ENCODE measurements at places on chromosomes 16 and 17.

DNA sequence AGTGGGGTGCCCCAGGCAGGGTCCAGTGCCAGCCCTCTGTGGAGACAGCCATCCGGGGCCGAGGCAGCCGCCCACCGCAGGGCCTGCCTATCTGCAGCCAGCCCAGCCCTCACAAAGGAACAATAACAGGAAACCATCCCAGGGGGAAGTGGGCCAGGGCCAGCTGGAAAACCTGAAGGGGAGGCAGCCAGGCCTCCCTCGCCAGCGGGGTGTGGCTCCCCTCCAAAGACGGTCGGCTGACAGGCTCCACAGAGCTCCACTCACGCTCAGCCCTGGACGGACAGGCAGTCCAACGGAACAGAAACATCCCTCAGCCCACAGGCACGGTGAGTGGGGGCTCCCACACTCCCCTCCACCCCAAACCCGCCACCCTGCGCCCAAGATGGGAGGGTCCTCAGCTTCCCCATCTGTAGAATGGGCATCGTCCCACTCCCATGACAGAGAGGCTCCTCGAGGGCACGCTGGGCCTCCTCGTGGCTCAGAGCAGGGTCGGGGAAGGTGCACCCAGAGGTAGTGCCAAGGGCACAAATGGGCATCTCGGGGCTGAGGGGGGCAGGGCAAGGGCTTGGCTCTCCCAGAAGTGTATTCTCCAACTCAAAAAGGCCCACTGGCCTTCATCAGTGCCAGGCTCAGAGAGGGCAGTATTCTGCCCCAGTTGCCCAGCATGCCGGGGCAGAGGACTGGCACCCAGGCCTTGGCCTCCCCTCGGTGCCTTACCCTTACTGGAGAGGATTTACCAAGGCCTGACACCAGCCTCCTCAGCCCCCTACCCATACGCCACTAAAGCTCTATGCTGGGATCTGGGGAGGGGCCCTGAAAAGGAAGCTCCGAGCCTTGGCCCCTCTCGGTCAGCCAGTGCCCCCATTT is at the start of gene CDH5:
Gene CDH5 (plus strand): TSS at position 259 of the 867 bp plus-strand sequence. CDS start 12,647 bp downstream, outside the sequence.
- no peak for DNase-seq

DNA sequence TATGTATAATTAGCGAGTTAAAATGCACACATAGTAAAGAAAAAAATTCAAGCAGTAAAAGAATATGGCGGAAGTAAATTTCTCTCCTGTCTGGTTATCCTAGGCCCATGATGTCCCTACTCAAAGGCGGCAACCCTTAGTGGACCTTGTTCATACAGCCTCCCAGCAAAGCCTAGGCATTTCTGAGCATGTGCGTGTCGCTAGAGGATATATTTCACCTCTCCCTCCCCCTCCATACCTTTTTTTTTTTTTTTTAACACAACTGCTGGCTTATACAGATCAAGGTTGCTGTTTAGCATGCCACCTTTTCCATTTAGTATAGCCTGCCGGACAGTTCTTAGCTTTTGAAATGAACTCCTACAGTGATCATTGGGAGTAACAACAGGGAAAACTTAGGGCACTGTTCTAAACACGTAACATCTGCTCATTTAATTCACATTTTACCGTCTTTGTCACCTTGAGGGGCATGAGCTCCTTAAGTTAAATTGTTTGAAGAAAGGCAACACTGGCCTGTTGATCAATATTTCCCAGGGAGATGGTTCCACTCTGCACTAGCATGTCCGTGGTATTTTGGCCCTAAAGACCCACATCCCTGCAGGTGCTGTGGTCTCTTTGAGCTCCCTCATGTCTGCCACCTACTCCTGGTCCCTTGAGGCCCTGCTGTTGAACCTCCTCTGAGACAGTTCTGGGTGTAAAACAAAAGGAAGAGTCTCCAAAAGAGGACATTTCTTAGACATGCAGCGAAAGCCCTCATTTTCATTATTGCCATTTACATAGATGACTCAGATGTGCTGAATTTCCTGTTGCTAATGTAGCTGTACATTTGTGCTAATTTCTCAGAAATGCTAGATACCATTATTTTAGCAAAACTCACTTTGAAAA is 4.1 kb upstream of the TNFRSF13B start:
- no peak for DNase-seq

DNA sequence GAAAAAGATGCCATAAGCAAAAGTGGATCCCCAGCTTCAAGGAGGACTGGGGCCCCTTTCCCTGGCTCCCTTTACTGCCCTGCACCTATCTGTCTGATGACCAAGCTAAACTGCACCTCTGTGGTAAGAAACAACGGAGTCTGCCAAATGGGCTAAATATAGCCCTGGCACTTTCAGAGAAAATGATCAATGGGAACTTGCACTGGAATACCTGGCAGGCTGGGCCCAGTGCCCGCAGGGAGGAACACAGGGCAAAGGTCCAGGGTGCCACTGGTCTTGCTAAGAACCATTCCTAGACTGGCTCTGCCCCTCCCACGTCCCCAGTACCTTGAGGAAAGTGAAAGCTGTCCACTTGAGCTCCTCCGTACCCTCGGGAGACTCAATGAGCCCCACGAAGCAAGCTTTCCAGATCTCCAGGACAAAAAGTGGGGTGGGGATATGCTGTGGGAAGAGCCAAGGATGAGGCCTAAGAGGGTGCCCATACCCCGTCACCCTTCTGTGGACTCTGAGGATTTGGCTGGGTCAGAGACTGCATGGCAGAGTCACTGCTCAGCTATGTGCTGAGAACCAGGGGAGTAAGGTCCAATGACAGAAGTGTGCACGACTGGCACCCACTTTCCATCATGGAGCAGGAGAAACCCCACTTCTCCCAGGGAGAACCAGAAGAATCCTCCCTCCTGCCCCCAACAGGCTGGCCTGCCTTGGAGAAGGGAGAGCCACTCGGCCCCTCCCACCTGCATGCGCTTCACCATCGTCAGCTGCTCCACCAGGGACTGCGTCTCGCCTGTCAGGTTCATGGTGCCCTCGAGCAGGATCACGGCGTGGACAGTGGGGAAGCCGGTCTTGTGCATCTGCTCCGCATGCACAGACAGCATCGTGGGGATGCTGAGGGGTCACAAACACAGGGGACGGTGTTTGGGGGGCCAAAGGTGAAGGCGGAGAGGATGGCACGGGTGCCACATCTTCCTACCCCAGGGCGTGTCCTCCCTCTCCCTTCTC is 17.4 kb downstream of the CSF3 start:
- no peak for DNase-seq

DNA sequence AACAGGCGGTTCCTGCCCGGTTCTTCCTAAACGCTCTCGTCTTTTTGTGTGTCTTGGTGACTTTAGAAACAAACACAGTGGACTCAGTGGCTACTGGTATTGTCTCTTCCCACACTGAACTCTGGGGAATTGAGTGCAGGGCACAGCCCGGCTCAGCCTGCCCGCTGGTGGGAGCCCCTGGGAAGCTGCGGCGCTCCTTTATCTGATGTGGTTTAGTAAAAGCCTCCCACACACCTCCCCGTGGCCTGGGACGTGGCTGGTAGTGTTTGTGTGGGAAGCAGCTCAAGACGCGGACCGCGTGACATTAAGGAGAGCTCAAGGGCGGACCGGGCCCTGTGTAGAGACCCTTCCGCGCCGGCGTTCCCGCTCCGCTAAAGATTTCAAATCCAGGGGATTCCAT is 55.4 kb upstream of the PVALEF start:
- no peak for DNase-seq

GRCh38 chr16:83453977-83454376 is 353.8 kb upstream of the HSBP1 start:
- no peak for DNase-seq

DNA sequence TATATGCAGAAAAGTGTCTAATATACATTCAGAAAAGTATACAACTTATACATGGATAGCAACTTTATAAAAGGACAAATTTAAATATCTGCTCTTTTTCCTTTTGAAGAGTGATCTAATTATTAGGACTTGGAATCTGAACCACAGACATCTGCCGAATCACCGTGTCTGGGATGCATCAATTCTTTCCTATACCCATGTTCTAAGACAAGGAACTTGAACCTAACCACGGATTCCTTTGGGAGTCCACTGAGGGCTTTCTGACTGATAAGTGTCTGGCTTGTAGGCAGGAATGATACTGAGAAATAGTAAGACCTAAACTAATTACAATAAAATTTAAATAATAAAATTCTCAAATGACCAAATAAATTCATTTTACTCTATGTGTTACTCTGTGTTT is 54.2 kb downstream of the NDEL1 start:
- no peak for DNase-seq

- DNase-seq = no peak
Measured at GRCh38 chr17:75130632-75131277, 787 bp downstream of the NT5C start.

- no peak for DNase-seq
Measured at GRCh38 chr17:75065562-75066151, 18.6 kb downstream of the KCTD2 start.

DNA sequence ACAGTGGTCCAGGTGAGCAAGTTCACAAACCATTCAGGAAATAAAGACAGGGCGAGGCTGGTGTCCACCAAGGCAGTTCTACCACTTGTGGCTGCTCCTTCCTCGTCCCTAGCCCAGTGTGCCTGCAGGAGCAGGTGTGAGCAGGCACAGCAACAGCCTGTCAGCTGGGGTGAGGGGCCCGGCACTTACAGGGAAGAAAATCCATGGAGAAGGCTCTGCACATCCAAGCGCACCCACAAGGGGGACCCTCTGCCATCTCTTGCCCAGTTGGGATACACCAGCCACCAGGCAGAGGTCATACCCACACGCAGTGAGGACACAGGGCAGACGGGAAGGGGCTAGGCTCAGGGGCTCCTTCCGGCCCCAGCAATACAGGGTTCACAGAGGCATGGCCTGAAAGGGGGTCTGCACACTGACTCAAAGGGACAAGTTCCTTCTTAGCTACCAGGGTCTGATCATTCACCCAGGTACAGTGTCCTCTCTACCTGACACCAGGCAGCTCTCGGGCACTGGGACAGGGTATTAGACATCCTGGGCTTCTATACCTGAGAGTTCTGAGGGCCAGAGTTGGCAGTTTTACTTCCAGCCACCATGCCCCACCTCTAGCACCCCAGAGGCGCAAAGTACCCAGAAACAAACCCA is 27.0 kb downstream of the CDIP1 start:
- no peak for DNase-seq

GRCh38 chr16:10086620-10087019 is 95.6 kb downstream of the GRIN2A start:
- DNase-seq = no peak

DNA sequence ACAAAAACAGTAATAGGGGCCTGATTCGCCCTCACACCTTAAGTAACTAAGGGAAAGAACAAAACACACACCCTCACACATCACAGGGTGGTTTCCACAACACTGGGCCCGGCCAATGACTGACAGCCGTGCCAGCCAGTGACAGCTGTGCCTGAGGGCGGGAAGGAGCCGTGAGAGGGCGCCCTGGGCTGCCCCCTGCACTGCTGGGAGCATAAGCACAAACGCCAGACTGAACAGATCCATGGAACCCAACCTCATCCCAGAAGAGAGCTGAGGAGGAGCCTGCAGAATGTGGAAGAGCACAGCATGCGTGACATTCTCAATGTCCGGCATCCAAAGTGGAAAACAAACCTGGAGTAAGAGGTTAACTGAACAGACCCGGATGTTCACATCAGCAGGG is 16.0 kb downstream of the CSNK1D start:
- DNase-seq = peak; percentile 42

- DNase-seq = no peak
Measured at GRCh38 chr16:81740169-81740568, 38.9 kb upstream of the PLCG2 start.

DNA sequence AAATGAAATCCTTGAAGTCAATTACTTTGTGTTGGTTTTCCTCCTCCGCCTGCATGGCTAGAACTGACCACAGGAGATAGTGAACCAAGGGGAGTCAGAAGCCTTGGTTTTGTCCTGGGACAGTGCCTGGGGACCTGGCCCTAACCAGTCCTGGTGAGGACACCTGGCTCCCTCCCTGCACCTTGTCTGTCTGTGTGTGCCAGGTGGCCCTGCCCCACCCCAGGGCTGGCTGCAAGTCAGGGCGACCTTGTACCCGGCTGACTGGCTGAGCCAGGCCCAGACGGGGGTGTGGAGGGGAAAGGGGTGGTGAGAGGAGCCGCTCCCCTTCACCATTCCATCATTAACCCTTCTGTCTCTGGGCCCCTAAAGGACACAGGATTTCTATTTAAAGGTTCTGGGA is 3.4 kb downstream of the RAPGEFL1 start:
- no peak for DNase-seq

- no peak for DNase-seq
Measured at GRCh38 chr17:81486199-81486810, 26.3 kb downstream of the ACTG1 start.

DNA sequence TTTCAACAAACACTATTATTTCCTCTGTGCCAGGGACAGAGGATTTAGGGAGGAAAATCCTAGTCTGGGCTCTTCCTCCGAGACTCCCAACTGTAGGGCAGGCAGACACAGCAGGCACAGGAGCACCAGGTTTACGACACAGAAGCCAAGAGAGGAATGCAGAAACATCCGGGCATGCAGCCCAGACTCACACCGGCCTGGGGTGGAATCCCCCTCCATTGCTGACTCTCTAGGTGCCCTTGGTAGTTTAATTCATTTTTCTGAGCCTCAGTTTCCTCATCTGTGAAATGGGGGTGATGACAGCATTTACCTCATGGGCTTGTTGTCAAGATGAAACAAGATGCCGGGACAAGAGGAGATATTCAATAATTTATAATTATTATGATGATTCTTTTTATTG is 14.9 kb downstream of the CA4 start:
- DNase-seq = no peak

- DNase-seq = no peak
Measured at GRCh38 chr17:45293413-45294211, 23.2 kb downstream of the MAP3K14 start.

GRCh38 chr16:53643474-53643873 is 60.2 kb downstream of the RPGRIP1L start:
- no peak for DNase-seq

GRCh38 chr16:51154271-51155171 is 3.5 kb upstream of the SALL1 start:
- no peak for DNase-seq

GRCh38 chr17:14094676-14095601 is 25.6 kb downstream of the COX10 start:
- DNase-seq = no peak

- no peak for DNase-seq
Measured at GRCh38 chr16:86697715-86698114, 119.4 kb downstream of the FOXL1 start.

GRCh38 chr17:66691644-66692420 is 143.1 kb upstream of the CACNG5 start:
- no peak for DNase-seq

All from T follicular helper cell (primary cell).